ENCODE measurements at places on chromosomes 5 and 9.

GRCh38 chr5:113161806-113162205, 185.2 kb downstream of the DCP2 start:
- DNase-seq: no peak

DNA sequence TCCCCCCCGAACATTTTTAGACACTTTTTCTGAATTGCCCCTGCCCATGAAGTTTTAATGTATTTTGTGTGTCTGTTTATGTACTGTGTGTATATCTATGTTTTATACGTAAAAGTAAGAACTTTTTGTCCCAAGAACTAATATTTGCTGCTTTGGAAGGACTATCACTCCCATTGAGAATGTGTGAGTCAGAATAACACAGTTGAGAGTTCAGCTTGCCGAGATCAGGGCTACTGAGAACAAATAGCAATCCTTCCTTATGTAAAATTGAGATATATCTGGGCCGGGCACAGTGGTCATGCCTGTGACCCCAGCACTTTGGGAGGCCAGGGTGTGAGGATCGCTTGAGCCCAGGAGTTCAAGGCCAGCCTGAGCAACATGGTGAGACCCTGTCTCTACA, 11.3 kb downstream of the GTF3C4 start:
- peak; percentile 12 for DNase-seq

- peak; percentile 11 for DNase-seq
These were observed 687 bp downstream of the LYSMD3 start for GRCh38 chr5:90528601-90529193.

DNA sequence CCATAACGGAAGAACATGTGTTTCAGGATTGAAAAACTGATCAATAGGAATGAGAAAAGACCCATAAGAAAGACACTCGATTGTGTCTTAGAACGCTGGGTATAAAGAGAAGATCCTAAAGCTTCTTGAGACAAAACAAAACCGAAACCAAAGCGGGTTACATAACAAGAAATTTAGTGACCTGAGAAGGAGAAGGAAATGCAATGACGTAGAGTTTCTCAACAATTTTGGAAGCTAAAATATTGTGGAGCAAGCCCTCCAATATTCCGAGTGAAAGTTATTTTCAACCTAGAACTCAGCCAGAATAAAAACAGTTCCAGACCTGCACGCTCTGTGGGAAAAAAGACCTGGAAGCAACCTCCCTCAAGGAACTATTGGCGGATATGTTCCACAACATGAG, 81.9 kb upstream of the FREM1 start:
- peak; percentile 28 for DNase-seq

GRCh38 chr5:62483556-62483955, 71.0 kb downstream of the IPO11 start:
- no peak for DNase-seq

DNA sequence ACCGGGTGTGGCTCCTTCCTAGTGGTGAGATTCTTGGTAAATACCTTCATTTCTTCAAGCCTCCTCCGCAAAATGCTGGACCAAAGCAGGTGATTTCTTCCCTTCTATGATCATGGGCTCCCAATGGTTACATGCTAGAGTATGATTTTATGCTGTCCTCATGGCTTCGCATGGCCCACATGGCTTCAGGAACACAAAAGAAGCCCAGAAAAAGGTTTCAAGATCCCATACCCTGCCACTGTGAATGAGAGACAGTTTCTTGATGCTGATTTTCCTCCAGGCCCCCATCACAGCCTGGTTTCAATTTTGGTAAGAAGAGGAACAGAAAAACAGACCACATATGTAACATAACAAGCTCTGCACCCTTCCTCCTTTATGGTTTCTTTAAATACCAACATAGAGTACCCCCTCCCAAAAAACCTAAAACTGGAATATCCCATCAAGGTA, 2.4 kb upstream of the RXFP3 start:
- DNase-seq: no peak

- DNase-seq: no peak
These were observed 20.0 kb upstream of the NPM1 start for GRCh38 chr5:171367424-171368370.

- DNase-seq: peak; percentile 86
These were observed 23.1 kb downstream of the TRIM7 start for GRCh38 chr5:181181650-181182565.

DNA sequence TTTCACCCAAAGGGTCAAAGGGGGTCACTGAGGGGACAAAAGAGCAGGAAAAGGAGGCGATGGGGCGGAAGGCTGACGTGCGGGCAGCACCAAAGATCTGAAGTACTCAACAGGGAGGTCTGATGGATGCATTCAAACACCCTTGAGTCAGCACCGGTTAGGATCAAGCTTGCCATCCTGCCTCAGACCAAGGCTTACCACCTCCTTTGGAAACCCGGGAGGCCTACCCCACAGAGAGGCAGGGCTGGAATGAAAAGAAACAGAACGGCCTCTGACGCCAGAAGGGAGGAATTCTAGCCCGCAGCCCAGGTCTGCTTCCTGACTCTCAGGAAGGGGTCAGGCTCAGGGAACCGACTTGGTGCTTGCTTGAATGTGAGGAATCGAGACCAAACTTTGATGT, 125.6 kb downstream of the PAPPA start:
- peak; percentile 84 for DNase-seq

DNA sequence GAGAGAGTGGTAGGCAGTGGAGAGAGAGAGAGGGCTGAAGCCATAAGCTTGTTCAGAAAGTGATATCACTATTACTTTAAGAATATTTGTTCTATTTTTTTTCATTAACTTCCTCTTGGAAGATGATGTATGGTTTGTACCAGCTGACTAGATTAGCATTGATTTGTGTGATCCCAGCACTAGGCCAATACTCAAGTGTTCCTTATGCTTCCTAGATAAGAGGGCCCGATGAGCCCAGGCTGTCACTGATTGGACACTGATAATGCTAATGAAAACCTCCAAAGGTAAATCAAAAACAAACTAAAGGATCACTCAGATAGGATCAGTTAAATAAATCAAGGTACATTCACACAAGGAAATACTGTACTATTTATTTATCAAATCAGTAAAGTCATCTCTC, 52.7 kb upstream of the OTULINL start:
- no peak for DNase-seq

- DNase-seq: no peak
These were observed 257.7 kb downstream of the EPB41L4A start for GRCh38 chr5:112161392-112161748.

DNA sequence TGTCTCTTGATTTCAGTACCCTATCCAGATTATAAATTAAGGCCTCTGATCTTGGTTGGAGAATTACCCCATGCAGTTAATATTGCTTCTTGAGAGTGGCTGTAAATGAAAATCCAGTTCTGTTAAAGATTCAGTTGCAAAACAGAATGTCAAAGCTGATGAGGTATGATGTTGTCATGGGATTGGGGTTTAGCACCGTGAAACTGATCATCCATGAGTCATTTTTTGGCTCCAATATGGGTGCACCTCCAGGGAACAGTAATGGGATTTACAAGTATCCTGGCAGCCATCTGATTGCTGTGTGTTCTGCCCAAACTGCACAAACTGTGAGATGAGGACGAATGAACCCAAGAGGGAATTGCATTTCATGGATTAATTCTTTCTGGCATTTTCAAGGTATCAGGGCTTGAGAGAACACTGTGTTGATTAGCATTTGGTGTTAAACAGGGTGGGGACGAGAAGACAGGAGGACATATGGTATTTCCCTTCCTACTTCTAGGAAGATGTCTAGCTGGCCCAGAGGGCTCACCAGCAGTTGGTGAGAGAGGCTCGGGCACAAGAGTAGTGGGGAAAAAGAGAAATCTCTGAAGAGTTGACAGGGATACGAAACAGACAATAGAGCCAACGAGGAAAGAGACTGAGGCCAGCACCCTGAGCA, 214.7 kb downstream of the GAS1 start:
- no peak for DNase-seq

- peak; percentile 77 for DNase-seq
These were observed 115.5 kb upstream of the RANBP3L start for GRCh38 chr5:36417221-36417620.

DNA sequence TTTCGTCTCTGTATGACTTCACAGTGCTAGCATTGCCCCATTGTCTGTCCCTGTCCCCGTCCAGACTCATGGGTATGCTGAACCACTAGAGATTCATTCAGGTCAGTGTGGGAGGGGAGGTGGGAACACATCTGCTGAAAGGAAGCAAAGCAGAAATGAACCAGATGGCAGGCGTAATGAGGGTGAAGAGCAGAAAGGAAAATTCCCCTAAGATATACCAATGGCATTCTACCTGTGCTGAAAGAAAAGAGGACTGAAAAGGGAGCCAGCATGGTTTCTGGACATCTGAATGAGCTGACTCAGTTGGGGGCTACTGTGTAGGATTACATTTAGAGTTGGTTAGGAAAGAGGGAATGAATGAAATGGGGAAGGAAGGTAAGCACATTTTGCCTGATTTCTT, 678.7 kb downstream of the MAT2B start:
- DNase-seq: no peak

DNA sequence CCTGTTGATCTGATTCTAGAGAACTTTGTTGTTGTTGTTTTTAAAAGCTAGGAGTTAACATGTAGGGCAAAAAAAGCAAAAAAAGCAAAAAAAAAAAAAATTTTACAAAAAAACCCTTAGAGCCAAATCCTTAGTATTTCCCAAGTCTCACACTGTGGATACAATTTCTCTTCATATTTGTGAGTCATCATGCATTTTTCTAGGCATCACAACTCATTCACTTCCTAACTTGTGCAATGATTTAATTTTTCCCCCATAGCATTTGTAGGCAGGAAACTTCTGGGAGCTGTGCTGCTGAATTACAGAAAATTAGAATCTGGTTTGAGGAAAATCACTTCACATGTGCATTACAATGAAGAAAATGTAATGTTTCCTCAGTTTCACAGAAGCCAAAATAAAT, 91.9 kb downstream of the MARCHF3 start:
- DNase-seq: no peak
